Stimulated activated CD8-positive, alpha-beta memory T cell treated with anti-CD3 and anti-CD28 coated beads, Interleukin-12 subunit alpha, Interleukin-12 subunit beta, amount 100 ng/mL, for 1 hour (primary cell): ENCODE measurements at places on chromosomes 11 and 22.

GRCh38 chr11:19574916-19575315 is 137.7 kb upstream of the NAV2 start:
- no peak for DNase-seq

- no peak for DNase-seq
Measured at GRCh38 chr11:43797866-43798265, 82.8 kb upstream of the ALKBH3 start.

DNA sequence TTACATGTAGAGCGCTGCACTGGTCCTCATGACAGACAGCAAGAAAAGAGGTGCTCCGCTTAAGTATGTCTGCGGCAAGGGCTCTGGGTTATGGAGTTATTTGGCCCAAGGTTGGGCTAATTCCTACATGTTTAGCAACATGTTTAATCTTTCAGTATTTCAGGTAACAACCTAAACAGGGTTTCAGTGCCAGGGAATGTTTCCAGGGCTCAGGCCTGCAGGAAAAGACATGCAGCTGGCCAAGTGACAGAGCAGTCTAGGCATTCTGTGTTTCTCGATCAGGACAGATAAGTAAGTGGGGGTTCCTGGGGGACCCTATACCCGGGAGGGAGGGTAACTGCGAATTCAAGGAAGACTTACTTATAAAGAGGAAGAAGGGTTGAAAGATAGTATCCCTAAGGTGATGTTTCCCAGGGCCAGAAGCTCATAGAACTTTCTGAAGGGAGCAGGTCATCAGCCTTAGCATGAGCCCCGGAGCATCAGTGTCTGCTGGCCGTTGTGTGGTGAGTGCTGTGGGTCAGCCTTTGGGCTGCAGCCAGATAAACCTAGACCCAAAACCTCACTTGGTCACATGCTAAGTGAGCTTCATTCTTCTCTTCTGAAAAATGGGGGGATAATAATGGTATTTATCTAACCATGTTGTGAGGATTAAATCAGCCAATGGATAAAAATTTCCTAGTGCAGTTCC is 18.4 kb downstream of the KCNJ5 start:
- no peak for DNase-seq

GRCh38 chr11:131925829-131926228 is 555.4 kb downstream of the NTM start:
- DNase-seq: no peak

DNA sequence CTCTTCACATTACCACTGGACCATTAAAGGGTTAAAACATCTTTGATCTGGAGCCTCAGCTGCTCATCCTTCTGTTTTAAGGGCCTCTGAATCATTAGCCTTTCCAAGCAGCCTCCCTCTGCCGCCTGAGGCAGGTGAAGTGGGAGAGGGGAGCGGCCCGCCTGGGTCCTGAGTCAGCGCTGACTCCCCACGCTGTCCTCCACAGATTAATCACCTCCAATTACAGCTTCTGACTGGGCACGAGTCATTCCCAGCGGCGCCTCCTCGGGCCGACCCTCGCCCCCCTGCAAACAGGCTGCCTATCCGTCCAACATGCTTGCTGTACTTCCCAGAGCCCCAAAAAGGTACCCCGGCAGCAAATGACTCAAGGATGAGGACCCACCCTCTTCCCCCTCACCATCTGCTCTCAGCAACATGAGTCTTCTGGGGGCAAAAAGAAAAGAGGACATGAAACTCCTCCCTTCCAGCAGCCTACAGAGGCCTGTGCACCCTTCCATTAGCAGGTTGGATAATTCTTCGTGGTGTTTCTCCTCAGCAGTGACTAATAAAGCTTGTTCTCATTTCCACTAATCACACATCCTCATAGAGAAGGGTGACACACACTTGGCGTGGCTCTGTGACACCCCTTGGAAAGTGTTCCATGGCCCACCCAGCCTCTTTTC is 44.3 kb upstream of the JAM3 start:
- no peak for DNase-seq

GRCh38 chr11:22807855-22808570 is 21.6 kb downstream of the SVIP start:
- DNase-seq: no peak

DNA sequence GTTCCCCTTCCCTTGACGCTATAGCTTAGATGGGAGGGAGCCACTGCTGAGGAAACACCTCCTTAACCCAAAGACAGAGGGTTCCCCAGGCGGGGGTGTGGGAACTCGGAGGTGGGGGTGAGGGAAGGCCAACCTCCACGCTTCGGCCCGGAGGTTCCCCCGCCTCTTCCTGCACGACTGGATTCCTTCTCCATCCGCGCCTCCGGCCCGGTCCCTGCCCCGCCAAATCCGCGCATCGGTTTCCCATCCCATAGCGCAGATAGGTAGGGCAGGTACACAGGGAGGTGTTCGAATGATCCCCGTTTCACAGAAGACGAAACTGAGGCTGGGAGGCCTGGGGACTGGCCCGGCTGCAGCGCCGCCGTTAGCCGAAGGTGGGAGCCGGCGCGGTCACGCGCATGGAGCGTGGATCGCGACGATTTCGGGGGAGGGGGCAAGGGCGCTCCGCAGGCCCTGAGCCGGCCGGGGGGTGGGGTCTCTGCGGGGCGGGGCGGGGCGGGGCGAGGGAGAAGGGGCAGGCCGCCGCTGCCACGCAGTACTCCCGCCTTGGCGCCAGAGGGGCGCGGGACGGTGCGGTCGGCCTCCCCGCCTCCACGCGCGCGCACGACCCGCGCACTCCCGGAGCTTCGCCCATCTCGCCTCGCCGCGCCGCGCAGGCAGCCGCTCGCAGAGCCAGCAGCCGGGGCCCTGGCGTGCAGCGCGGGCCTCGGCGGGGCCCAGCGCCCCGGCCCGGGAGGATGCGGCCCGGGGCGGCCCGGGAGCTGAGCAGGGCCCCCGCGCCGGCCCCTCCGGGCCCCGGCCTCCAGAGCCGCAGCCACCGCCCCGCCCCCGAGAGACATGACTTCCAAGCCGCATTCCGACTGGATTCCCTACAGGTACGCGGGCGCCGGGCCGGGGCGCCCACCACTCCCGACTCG is at the start of gene TUB:
TSS of gene TUB (plus strand) at position 538 of the 917 bp plus-strand sequence. CDS start at position 838, 300 bp downstream.
- DNase-seq: no peak
